ENCODE measurements at places on chromosomes 1 and 21.

- no peak for DNase-seq
Observed at GRCh38 chr1:207335695-207336363, 14.4 kb downstream of the CD55 start.

DNA sequence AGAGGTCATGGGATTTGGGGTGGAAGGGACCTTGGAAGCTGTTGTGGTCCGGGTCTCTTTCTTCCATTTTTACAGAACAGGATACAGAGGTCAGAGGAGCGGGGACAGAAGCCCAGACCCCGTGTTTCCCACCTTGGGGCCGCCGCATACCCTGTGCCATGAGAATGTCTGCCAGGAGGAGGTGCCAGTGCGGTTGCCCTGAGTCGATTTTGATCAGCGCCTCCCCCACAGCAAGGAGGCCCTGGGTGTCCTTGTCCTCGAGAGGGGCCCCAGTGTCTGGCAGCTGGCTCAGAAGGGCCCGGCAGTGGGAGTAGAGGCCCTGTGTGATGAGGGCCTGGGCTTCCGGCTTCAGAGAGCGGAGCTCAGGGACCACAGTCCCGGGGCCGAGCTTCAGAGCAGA, 12.3 kb upstream of the MMEL1 start:
- DNase-seq: no peak

GRCh38 chr1:47215713-47216112, 16.3 kb downstream of the TAL1 start:
- DNase-seq: no peak

- no peak for DNase-seq
Observed at GRCh38 chr1:15350151-15350550, 59.5 kb upstream of the EFHD2 start.
